ENCODE measurements at places on chromosomes 6 and 20. TPM values are rescaled to one million over a fixed set of nuclear protein-coding genes. Genes with fewer than 3 reads are reported as not detected.

DNA sequence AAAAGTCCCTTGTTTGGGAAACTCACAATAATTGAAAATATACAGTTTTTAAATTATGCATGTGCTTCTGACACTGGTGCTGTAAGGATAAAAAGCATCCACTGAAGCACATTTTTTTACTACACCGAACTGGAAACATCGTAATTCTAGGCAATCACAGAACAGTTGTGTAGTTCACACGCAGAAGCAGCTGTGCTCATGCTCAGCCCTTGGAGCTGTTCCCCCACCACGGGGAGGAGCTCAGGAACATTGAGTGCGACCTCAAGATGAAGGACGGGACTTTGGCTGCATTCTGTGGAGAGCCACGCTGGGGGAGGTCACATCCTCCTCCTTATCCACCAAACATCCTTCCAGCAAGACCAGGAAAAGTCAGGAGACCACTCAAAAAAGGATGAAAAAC, 466.3 kb upstream of the CDH4 start:
- DNase-seq: no peak

- DNase-seq: no peak
Observed at GRCh38 chr6:11525468-11526155, 11.9 kb upstream of the TMEM170B start.

GRCh38 chr20:17935186-17935585, 33.4 kb downstream of the SNX5 start:
- DNase-seq: no peak

DNA sequence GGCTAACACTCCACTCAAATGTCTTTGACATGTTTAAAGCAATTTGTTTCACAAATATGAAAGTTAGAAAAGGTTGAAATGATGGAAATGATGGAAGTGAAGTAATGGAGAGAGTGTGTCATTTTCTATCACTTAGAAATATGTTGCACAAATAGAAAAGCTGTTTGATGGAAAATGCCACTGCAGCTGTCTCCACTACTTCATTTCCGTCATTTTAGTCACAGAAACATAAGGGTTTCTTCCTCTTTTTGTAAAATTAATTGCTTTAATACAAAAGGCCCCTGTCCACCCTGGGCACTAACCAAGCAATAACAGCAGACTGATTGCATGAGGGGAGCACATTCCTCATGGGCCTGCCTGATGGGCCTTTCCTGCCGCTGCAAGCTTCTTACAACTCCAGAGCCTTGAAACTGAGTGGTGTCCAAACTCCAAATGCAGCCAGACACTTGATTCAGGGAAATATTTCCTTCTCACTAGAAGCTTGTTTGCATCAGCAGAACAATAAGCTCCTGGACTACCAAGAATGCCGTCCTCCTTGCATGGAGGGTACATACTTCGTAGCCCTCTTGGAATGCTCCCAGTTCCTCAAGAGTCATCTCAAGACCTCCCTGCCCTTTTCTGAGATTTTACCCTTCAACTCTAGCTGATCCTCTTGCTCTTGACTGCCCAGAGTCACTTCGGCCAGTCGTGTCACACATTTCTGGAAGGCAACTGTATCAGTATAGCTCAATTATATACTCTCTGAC, 36.1 kb downstream of the F13A1 start:
- no peak for DNase-seq

- no peak for DNase-seq
Observed at GRCh38 chr6:91438570-91438969, 851.7 kb upstream of the MAP3K7 start.

DNA sequence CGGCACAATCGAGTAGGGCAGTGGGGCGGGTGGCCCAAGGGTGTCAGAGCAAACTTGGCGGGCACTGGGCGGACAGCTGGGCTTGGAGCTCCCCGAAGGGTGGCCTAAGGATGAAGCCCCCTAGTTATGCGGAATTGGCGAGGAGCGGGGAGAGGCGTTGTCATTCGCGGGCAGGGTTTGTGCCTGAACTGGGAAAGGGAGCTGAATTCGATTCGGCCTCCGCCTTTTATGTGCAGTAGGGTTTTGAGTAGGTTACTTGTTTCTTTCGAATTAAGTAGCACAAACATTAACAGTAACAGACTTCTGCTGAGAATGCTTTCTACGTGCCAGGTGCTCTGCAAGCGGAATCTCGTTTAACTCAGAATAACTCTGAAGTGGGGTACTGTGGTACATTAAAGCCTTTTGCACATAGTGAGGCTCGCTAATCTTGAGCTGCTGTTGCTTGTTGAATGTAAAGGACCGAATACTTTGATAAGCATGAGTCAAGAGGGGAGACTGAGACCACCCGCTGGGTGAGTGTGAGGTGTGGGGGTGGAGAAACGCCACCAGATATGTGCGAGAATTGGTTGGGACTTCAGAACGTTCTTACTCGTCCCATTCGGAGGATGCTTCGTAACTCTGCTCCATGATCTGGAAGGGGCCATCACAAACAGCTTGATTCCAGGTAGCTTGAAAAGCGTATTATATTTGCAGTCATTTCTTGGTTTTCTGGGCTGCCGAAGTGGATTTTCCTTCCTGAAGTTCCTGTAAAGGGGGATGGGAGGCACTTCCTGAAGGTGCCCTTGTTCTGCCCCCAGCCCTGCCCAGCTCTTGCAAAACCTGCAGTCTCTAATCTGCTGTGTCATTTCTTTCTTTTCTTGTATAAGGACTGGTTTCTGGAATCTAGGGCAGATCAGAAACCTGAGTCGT, 833 bp downstream of the RAB5IF start:
- DNase-seq: no peak

DNA sequence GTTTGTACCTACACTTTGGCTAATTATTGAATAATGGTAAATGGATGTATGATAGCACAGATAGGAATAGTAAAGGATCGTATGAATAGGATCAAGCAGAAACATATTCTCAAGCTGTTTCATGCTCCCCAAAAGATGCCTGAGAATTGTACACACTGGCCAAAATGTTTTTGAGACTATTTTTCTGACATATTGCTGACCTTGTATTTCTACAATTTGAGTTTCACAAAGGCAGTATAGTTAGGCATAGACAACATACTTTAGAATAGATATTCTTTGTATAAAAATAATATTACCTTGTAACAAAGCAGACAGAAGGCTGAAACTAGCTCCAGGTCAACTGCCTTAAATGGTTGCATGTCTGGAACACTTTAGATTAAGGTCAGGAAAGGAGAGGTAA, 598.4 kb downstream of the COL12A1 start:
- no peak for DNase-seq

DNA sequence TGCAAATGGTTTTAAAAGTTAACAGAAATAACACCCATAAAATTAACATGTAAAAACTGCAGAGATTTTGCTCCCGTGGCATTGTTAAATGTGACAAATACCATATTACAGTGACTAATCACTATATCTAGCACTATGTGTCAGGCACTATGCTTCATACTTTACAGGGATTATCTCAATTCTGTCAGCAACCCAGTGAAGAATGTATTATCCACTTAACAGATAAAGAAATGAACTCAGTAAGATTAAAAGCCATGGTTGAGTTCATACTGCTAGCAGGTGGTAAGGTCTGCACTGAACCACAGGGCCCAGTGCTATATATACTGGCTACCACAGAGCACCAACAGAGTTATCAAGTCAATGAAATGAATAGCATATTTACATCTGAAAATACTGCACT, 65.4 kb downstream of the RWDD2A start:
- no peak for DNase-seq

Gene PSORS1C2
- not detected for total RNA-seq

Gene L3MBTL3
- 14.1 TPM for total RNA-seq

Gene C6orf141
- total RNA-seq: 1.6 TPM

Gene RAB44
- total RNA-seq: 0.66 TPM

Gene DSP
- total RNA-seq: 6.3 TPM

Gene PTPN1
- 51.6 TPM for total RNA-seq

Gene RGL2
- total RNA-seq: 71.5 TPM

Gene GFRAL
- total RNA-seq: not detected

Gene SCP2D1
- not detected for total RNA-seq
